MM.1S (cell line): ENCODE measurements at places on chromosomes 2 and 18.
A peak's percentile ranks its signal among the peaks of the same experiment; 100 is the strongest.

DNA sequence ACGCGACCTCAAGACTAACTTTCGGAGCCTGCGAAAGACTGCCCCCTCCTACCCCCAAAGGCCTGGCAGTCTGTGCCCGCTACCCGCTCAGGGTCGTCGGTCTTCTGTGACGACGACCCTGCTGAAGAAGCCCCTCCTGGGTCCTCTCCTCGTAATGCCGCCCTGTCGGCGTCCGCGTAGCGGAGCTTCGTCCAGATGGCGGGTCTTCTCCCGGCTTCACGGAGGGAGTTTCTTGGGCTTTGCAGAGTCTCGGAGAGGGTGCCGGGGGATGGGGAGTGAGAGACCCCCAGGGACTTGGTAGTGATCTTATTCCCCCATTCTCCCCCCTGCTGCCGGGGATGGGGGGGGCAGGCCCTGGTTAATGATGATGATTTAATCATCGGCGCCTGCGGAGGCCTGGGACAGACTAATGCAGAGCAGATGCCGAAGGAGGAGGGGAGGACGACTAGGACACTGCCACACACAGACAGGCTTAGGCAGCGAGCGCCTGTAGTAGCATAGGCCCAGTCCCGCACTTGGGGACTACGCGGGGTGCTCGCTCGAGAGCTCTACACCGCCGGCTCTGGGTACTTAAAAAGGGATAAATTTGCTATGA is 528 bp upstream of the PCGF1 start:
- peak; percentile 20 for DNase-seq

GRCh38 chr18:10927286-10927992 is 221.9 kb downstream of the PIEZO2 start:
- DNase-seq: no peak

DNA sequence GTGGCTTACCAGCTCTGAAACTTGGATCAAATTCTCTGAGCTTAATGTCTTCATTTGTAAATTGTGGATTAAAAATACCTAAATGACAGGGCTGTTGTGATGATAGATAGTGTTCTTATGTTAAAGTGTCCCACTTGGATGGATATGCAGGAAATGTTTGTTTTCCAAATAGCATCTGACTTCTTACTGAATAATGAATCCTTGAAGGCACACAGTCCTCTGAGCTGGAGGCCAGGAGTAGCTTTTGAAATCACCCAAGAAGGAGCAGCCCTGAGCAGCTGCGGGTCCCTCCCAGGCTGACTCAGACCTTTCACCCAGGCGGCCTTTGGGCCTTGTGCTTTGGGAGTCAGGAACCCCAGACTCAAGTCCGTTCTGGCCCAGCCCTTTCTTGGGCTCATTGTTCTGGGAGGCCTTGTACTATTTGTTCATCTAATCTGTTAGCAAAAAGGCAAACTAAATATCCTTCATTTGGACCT is 173.0 kb upstream of the GATA6 start:
- no peak for DNase-seq

GRCh38 chr2:120265006-120265405 is 12.4 kb downstream of the RALB start:
- no peak for DNase-seq

DNA sequence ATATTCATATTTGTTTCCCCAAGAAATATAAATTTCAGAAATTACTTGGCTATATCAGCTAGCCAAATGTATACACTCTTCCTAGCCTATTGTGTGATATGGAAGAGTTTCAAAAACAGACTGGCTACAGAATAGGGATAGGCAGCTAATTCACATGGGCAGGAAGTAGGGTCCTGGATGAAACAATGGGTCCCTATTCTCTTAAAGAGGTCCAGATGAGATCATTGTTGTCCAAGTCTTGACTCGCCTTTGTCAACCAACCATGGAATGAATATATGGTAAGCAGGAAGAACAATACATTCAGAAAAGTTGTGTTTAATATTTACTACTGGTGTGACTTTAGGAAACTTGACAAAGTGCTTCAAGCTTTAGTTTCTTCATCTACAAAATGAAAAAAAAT is 319.9 kb downstream of the NBAS start:
- DNase-seq: no peak

GRCh38 chr2:88181511-88181910 is 11.4 kb downstream of the THNSL2 start:
- peak; percentile 66 for DNase-seq

DNA sequence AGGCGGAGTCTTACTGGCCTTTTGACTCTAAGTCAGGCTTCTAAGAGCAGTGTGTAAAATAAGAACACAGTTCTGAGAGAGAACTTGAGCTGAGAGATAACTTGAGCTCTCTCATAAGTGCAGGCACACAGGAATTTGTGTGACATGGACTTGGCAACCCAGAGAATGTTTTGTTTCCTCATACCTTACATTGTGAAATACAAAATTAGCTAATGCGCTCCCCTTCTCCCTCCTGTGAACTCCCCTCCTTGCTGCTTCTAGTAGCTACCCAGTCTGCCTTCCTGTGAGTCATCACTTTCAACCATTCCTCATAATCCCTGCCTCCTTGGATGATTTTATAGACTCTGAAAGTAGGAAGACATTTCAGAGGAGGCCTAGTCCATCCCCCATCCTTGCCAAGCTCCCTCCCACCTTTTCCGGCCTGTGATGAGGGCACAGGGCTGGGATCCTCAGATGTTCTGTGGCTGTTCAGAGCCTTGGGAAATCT is 22.6 kb downstream of the FER1L5 start:
- DNase-seq: no peak

DNA sequence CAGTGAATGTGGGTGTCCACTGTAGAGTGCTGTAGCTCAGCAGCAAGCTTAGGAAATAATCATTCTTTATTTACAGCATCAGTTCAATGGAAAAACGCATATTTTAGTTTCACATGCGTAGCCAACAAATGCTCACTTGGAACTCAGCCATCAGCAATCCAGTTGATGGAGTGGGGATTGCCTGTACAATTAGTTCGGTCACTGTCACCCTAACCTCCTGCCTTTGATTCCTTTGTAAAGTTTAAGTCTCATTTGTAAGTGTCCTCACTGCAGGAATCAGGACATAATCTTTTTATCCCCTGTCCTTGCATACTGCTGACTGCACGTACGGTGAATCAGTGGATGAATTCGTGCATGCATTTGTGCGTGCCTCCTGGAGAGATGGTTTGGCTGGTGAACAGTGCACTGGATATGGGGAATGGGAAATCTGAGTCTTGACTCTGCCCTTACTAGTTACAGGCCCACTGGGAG is 55.9 kb downstream of the RAB31 start:
- no peak for DNase-seq
